Type B pancreatic cell (in vitro differentiated cells): ENCODE measurements at places on chromosomes 2 and 18. TPM values are rescaled to one million over a fixed set of nuclear protein-coding genes. Genes with fewer than 3 reads are reported as not detected.

PLEK gene
- not detected in 2 replicates for total RNA-seq

RUFY4 gene
- not detected in 2 replicates for total RNA-seq

CENPA gene
- total RNA-seq, result 9.0 and 24.7 TPM in 2 replicates

CCT4 gene
- total RNA-seq, result 146 and 204 TPM in 2 replicates

MREG gene
- total RNA-seq, result 15.7 and 21.2 TPM in 2 replicates

PHOSPHO2 gene
- 8.5 and 11.6 TPM in 2 replicates for total RNA-seq

GRHL1 gene
- total RNA-seq, result 37.4 and 120 TPM in 2 replicates

ARHGAP25 gene
- 1.1 and 2.4 TPM in 2 replicates for total RNA-seq

CD207 gene
- not detected in 2 replicates for total RNA-seq

ASPRV1 gene
- 0.67 and 1.3 TPM in 2 replicates for total RNA-seq

CCDC141 gene
- 4.0 and 4.4 TPM in 2 replicates for total RNA-seq

REG3A gene
- 0.95 and 4.0 TPM in 2 replicates for total RNA-seq

KLF11 gene
- 11.8 and 13.1 TPM in 2 replicates for total RNA-seq

FAM98A gene
- 41.3 and 54.1 TPM in 2 replicates for total RNA-seq

ANKRD53 gene
- total RNA-seq, result 0.55 and 0.72 TPM in 2 replicates

UPP2 gene
- not detected in 2 replicates for total RNA-seq

NDUFB3 gene
- total RNA-seq, result 101 TPM in 2 replicates

CHRND gene
- total RNA-seq, result 0.60 TPM in 1 of 2 replicates, not detected in the other

TTR gene
- total RNA-seq, result 2,711 and 3,458 TPM in 2 replicates

MATN3 gene
- total RNA-seq, result 0.45 and 3.0 TPM in 2 replicates

ALKAL2 gene
- total RNA-seq, result 3.5 and 10.6 TPM in 2 replicates

IL36B gene
- not detected in 2 replicates for total RNA-seq

PCARE gene
- not detected in 2 replicates for total RNA-seq

KCNG3 gene
- total RNA-seq, result 0.65 and 0.88 TPM in 2 replicates

DSG4 gene
- 0.07 and 0.17 TPM in 2 replicates for total RNA-seq

EGR4 gene
- total RNA-seq, result 0.19 and 1.2 TPM in 2 replicates

IL1R1 gene
- total RNA-seq, result 15.8 and 31.7 TPM in 2 replicates

CIDEA gene
- not detected in 2 replicates for total RNA-seq

SPEG gene
- total RNA-seq, result 11.5 and 49.4 TPM in 2 replicates

PXDN gene
- total RNA-seq, result 58.4 and 150 TPM in 2 replicates

PRKAG3 gene
- total RNA-seq, result not detected in 2 replicates

CRYGD gene
- total RNA-seq, result not detected in 2 replicates
